Naive thymus-derived CD4-positive, alpha-beta T cell (primary cell): ENCODE measurements at places on chromosomes 3 and 15. TPM values are rescaled to one million over a fixed set of nuclear protein-coding genes. Genes with fewer than 3 reads are reported as not detected.

The CMSS1 gene
- 25.6 TPM for polyA plus RNA-seq

The CCR3 gene
- not detected for polyA plus RNA-seq

GRCh38 chr15:80437334-80437891 lies 33.2 kb downstream of the ARNT2 start:
- no peak for DNase-seq
- H3K27me3 ChIP-seq, result peaks cover 7% of the 10 kb centered on the region
- H3K36me3 ChIP-seq, result no peaks in the 10 kb centered on the region
- H3K27ac ChIP-seq, result no peak overlapping the region
- H3K4me1 ChIP-seq, result no peaks in the 10 kb centered on the region
- no peak overlapping the region for H3K4me3 ChIP-seq

DNA sequence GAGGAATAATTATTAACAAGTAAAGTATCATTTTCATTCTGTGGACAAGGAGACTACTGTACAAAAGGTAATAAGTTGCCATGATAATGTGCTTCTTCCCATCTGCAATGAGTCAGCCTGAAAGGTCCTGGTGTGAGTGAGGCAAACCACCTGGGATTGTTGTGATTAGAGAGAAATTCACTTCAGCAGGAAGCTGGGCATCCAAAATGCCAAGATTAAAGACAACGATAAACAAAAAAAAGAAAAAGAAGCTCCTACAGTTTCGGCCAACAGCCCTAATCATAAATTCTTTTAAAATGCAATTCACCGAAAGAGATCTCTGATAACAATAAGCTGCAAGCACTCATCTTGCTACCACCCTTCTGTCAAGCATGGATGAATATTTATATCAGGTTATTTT lies 507.8 kb downstream of the TUSC7 start:
- no peak for DNase-seq
- H3K4me1 ChIP-seq, result no peaks in the 10 kb centered on the region
- H3K36me3 ChIP-seq, result no peaks in the 10 kb centered on the region
- no peaks in the 10 kb centered on the region for H3K27me3 ChIP-seq
- H3K4me3 ChIP-seq, result no peak overlapping the region

- no peaks in the 10 kb centered on the region for H3K4me1 ChIP-seq
- H3K36me3 ChIP-seq, result no peaks in the 10 kb centered on the region
- no peaks in the 10 kb centered on the region for H3K27me3 ChIP-seq
- H3K27ac ChIP-seq, result no peak overlapping the region
- no peak for DNase-seq
- no peak overlapping the region for H3K4me3 ChIP-seq
Measured at GRCh38 chr3:113185194-113185835, 26.0 kb upstream of the BOC start.

- no peaks in the 10 kb centered on the region for H3K36me3 ChIP-seq
- no peak overlapping the region for H3K4me3 ChIP-seq
- no peak for DNase-seq
- no peaks in the 10 kb centered on the region for H3K4me1 ChIP-seq
Measured at GRCh38 chr3:57093971-57094535, 33.6 kb downstream of the SPATA12 start.
